Esophagus squamous epithelium (tissue), 5 donors: ENCODE measurements at places on chromosomes 5 and 9.

DNA sequence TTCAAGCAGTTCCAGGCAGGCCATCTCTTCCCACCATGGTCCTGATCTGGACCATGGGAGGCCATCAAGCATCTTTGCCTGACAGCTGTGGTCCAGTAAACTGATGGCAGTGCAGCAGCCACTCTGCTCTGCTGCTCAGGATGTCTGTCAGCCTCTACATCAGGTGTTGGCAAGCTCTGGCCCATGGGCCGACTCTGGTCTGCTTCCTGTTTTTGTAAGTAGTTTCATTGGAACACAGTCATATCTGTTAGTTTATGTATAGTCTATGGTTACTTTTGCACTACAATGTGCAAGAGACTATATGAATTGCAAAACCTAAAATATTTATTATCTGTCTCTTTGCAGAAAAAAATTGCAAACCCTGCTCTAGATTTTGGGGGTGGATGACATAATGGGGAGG lies 225.0 kb downstream of the KCTD16 start:
- no peaks in the 10 kb centered on the region for H3K4me1 ChIP-seq
- H3K27ac ChIP-seq, result no peak overlapping the region
- DNase-seq, result no peak
- H3K36me3 ChIP-seq, result no peaks in the 10 kb centered on the region

DNA sequence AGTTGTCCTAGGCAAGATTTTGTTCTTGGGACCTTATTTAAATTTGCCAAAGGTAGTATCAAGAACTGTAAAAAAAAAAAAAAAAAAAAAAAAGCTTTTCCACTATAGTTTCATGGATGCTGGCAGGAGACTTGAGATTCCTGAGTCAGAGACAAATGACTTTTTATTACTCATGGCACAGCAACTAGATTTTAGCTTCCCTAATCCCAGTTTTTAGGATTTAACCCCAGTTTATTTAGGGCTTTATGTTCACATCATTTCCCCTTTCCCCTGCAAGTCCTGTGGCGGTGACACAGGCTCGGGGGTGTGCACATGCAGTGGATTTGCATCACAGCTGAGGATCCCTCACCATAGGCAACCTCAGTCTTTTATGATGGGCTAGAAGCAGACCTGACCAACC lies 144.9 kb downstream of the GOLPH3 start:
- peak overlapping the region; percentile 46 for H3K27ac ChIP-seq
- peaks cover 23% of the 10 kb centered on the region for H3K4me1 ChIP-seq
- no peak overlapping the region for H3K4me3 ChIP-seq

GRCh38 chr5:173313351-173313801 lies 14.8 kb downstream of the STC2 start:
- H3K36me3 ChIP-seq, result no peaks in the 10 kb centered on the region
- no peak for DNase-seq
- peaks cover 21% of the 10 kb centered on the region for H3K4me1 ChIP-seq
- no peak overlapping the region for H3K4me3 ChIP-seq

DNA sequence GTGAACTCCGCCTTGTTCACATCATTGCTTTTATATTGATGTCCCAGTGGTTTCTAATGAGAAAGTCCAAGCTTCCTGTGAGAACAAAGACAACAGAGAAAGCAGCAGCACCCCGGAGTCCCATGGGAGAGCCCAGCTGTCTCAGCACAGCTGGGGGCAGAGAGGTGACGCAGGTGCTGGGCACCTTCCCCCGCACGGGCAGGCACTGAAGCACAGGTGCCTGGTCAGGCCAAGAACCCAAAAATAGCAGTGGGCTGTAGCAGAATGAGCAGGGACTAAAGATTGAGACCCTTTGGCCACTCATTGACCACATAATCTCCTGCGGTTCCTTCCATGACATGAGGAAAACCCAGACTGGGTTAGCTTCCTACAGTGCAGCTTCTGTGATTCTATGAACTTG lies 18.8 kb downstream of the SRD5A1 start:
- DNase-seq, result no peak
- no peak overlapping the region for H3K27ac ChIP-seq
- H3K4me3 ChIP-seq, result no peak overlapping the region
- H3K4me1 ChIP-seq, result no peaks in the 10 kb centered on the region

DNA sequence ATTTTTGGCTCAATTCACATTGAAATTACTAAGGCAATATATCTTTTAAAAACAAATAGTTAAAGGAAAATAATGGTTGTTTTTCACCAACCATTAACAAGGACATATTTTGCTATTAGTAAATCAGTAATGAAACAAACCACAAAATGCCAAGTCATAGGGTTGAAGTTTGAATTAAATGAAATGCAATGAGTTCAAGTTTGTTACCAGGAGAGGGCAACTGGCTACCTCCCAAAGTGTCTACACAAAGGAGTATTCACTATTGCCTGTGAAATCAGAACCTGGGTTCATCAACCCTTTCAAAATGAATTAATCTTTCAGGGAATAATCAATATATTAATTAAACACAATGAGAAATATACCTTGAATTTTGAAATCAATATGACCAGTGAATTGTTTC lies 138.4 kb upstream of the DMRTA1 start:
- no peak for DNase-seq
- H3K36me3 ChIP-seq, result no peaks in the 10 kb centered on the region
- H3K27ac ChIP-seq, result no peak overlapping the region
- no peaks in the 10 kb centered on the region for H3K4me1 ChIP-seq
- no peak overlapping the region for H3K4me3 ChIP-seq
- H3K27me3 ChIP-seq, result no peaks in the 10 kb centered on the region

DNA sequence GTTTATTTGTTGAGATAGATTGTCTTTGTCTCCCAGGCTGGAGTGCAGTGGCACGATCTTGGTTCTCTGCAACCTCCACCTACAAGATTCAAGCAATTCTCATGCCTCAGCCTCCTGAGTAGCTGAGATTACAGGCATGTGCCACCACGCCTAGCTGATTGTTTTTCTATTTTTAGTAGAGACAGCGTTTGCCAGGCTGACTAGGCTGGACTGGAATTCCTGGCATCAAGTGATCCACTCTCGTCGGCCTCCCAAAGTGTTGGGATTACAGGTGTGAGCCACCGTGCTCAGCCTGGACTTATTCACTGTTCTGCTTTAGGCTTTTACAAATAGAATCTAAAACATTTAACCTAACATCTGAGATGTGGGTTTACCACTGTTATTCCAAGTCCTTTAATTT lies 91.3 kb downstream of the COMMD10 start:
- H3K36me3 ChIP-seq, result no peaks in the 10 kb centered on the region
- no peaks in the 10 kb centered on the region for H3K27me3 ChIP-seq
- H3K27ac ChIP-seq, result no peak overlapping the region
- H3K4me1 ChIP-seq, result no peaks in the 10 kb centered on the region
